NCI-H748 treated with DMSO at 0.1 percent for 48 hours (cell line): ENCODE measurements at places on chromosomes 2 and 18.

GRCh38 chr2:10059552-10060335 is 16.4 kb downstream of the KLF11 start:
- DNase-seq = no peak

DNA sequence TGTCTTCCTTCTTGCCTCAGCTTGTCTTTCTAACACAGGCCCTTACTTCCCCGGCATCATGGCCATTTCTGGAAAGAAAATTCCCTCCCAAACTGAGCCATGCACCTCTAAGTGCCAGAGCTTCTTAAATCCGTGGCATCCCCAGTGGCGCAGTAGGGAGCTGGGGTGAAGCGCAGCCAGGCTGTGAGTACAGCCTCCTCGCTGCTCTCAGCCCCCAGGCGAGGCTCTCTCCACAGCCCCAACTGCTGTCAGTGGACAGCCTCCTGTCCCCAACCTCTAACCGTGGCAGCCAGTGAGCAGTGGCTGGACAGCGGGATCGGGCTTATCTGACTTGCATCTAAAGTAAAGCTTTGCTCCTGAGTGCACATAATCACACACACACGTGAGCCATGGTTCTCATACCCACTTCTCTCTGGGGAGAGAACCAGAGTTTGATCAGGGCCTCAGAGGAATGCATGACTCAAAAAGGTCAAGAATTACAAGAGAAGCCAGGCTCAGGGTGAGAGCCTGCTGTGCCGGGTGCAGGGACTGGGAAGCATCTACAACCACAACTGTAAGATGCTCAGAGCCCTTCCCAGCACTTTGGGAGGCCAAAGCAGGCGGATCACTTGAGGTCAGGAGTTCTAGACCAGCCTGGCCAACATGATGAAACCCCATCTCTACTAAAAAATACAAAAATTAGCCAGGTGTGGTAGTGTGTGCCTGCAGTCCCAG is 50.7 kb downstream of the SFXN5 start:
- DNase-seq = no peak

GRCh38 chr18:60667016-60667415 is 294.4 kb upstream of the MC4R start:
- DNase-seq = no peak

DNA sequence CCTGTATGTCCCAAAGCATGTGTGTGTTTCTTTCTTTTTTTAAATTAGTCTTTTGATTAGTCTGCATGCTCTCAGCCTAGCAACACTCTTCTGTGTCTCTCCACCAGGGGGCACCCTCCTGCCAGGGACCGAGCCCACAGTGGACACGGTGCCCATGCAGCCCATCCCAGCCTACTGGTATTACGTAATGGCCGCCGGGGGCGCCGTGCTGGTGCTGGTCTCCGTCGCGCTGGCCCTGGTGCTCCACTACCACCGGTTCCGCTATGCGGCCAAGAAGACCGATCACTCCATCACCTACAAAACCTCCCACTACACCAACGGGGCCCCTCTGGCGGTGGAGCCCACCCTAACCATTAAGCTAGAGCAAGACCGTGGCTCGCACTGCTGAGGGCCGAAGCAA is 93.8 kb downstream of the NRP2 start:
- no peak for DNase-seq

DNA sequence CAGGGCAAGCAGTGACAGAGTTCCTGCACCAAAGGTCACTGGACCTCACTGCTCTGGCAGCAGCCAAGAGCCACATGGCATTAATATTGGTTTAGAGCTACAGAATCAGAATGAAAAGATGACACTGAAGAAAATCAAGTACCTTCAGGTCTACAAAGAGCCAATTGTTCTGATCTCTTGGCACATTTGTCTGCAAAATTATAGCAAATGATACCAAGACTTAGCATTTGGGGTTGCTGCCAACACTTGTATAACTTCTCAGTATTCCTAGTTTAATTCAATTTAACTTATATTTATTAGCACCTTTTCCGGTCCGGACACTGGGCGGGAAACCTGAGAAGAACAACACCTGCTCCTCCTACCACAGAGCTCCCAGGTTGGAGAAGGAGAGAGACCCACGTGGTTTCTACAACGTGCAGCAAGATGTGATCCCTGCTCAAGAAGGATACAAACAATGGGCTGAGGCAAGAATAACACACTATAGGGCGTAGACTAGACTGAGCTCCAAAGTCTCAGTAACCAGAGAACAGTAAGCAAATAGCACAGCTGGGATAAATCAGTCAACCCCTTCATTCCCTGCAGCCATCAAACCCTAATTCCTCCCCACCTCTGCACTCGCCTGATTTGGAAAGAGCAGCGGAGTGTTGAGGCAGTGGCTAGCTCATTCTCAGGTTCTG is 2.4 kb downstream of the LRRC30 start:
- no peak for DNase-seq

- no peak for DNase-seq
These were observed 179.2 kb downstream of the RIT2 start for GRCh38 chr18:42936289-42936688.

DNA sequence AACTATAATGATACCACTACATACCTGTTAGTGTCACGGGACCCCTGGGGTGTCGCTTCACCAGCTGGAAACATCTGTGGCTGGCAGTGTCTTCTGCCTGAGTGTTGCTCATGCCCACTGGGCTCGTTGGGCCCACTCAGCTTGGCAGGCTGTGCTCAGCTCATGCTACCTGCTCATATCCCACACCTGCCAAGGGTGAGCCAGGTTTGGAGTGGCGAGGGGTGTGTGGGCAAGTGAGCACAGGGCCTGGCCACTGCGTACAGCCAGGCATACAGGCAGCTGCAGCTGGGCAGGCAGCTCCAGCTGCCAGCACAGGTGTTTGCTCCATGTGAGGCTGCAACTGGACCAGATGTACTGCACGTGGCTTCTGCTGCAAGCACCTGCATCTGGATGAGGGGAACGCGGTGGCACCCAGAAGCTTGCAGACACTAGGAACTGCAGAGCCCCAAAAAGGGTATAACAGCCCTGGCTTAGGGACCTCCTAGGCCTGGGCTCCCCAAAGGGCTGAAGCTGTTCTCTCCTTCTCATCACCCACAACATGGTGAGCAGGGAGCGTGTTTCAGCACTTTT is 70.1 kb downstream of the SUCLG1 start:
- DNase-seq = no peak

GRCh38 chr18:13611601-13612195 is 114.7 kb downstream of the FAM210A start:
- no peak for DNase-seq

DNA sequence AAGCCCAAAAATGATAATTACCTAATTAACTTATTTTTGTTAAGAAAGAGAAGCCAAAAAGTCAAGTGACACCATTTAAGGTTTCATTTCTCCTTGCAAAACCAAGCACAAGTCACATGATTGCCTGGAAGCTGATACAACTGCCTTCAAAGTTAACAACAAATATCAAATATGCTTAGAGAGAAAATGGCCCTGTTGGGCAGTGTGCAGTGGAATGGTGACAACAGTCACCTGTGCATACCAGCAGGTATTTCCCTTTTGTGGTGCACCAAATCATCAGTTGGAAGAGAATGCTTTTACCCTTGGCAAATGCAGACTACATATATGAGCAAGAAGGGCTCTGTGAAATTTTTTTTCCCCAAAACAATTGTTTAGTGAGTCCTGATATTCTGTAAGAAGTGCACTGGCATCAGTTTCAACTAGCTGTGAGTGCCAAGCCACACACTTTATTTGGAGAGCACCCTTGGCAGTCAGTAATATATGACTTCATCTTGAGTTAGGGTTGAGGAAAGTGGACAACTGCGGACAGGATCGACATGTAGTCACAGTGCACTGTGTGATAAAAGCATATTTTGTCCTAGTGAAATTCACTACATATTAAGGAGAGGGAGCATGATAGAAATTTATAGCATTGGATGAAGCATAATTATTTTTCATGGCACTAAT is 74.9 kb upstream of the DOCK10 start:
- DNase-seq = no peak

- no peak for DNase-seq
These were observed 132.2 kb downstream of the TNS1 start for GRCh38 chr2:217870528-217871011.

- DNase-seq = peak; percentile 21
These were observed 783.7 kb upstream of the TMEFF2 start for GRCh38 chr2:192978395-192978794.

DNA sequence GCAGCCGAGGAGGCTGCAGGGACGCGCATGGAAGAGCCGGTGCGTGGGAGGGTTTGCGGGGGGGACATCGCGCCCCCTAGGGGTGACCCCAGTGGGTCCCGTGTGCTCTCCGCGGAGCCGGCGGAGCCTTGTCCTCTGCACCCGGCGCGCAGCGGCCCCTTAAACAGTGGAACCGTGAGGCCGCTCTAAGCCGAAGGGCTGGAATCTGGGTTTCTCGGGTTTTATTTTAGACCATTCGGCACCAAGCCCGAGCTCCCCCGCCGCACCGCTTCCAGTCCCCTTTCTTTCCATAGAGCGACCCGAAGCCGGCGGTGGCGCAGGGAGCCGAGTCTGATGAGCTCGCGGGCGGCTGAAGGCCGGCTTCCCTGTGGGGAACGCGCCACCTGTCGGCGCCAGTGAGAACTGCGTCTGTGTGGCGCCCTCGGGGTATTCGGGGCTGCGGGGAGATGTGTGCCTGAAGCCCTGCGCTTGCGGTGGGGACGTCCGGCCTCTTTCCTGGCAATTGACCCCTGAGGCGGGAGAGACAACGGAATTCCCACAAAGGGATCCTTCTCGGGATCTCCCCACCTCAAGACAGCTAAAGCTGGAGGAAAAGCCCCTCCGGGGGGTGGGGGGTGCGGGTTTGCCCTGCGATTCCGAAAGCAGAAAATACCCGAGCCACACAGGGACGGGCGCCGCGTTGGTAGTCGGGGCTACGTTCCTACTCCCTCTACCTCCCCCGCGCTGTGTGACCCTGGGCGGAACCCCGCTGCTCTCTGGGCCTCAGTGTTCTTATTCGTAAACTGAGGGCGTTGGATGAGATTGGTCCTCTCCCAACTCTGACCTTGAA is 8.2 kb upstream of the EN1 start:
- peak; percentile 20 for DNase-seq

DNA sequence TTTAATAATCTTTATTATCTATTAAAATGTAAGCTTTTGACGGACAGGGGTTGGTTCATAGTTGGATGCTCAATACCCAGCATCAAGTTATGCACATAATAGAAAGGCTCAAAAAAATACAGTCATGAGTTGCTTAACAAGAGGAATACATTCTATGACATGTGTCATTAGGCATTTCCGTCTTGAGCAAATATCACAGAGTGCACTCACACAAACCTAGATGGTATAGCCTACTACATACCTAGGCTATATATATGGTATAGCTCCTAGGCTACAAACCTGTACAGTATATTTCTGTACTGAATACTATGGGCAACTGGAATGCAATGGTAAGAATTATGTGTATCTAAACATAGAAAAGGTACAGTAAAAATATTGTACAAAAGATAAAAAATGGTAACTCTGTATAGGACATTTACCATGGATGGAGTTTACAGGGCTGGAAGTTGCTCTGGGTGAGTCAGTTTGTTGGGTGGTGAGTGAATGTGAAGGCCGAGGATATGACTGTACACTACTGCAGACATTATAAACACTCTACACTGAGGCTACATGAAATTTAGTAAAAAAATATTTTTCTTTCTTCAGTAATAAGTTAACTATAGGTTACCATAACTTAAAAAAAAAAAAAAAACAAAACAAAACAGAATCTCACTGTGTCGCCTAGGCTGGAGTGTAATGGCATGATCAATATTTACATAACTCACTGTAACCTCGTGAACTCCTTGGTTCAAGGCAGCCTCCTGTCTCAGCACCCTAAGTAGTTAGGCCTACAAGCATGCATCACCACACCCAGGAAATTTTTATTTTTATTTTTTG is 201.2 kb downstream of the NBAS start:
- no peak for DNase-seq

GRCh38 chr2:51424418-51424817 is 392.5 kb upstream of the NRXN1 start:
- no peak for DNase-seq

DNA sequence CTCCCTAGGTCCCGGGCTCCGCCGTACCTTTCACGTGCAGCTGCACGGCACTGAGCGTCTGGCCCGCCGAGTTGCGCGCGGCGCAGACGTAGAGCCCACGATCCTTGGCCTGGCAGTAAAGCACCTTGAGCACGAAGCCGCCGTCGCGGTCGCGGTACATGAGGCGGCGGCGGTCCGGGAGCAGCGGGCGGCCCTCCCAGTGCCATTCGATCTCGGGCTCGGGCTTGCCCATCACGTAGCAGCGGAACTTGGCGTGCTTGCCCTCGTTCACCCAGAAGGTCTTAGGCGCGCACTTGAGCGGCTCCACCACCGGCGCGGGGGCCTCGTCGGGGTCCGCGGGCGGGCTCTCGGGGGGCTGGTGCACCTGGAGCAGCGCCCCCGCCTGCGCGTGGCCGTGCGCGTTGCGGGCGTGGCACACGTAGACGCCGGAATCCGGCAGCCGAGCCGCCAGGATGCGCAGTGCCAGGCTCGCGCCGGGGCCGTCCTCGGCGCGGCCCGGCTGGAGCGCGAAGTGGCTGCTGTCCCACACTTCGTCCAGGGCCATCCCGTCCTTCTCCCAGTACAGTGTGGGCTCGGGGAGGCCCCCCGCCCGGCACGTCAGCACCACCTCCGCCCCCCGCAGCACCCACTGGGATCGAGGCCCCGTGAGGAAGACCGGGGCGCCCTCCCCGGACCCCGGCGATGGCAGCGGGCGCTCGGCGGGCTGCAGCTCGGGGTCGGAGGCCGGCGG is 980 bp downstream of the OBSL1 start:
- no peak for DNase-seq

GRCh38 chr2:234747833-234748559 is 203.8 kb upstream of the SH3BP4 start:
- no peak for DNase-seq

- no peak for DNase-seq
These were observed 29.3 kb downstream of the PELI1 start for GRCh38 chr2:64114912-64115277.

- DNase-seq = peak; percentile 31
These were observed 113.0 kb downstream of the MEIS1 start for GRCh38 chr2:66547887-66548286.

DNA sequence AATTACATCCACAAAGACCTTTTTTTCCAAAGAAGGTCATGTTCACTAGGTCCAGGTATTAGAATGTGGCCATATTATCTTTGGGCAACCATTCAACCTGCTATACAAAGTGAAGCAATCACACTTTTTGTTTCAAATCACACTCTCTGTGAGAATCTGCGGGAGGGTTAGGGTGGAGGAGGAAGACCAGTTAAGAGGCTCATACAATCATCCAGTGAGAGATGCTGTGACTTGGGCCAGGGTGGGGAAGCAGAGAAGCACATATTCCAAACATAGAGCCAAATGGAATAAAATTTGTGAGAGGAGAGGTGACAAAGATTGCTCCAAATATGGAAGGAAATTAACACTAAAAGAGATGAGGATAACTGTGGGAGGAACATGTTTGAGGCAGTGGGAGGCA is 351.6 kb downstream of the CYRIA start:
- no peak for DNase-seq

GRCh38 chr2:54675738-54676137 is 47.7 kb upstream of the EML6 start:
- no peak for DNase-seq

GRCh38 chr2:88580088-88580487 is 47.2 kb downstream of the EIF2AK3 start:
- no peak for DNase-seq
